ENCODE measurements at places on chromosomes 3 and 15.

DNA sequence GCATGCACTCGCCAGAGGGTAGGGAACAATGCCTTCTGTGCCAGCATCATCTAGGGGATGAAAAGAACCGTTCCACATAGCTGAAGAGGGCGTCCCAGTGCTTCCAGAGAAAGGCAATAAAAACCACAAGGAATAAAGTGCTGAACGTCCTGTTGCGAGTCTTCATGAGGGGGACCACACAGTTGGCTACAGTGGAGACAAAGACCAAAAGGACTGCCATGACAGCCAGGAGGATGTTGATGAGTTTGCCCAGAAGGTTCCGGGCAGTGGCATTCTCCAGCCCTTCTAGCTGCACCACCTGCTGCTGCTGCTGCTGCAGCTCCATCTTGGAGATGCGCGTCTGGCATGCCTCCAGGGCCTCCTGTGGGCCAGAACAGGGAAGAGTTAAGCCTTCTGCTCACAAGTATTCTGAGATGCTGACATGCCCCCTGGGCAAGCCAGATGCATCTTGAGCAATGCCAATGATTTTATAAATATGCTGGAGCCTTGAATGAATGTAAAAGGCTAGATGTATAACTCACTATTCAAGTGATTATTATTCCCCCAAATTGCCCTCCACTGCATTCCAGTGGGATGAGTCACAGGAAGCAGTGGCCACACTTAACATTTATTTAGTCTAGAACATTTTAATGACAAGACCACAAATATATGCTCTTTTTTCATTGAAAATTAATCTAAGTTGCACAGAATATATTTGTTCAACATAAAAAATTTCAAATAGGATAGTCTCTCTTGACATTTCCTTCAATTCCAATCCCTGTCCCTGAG, 45.1 kb upstream of the PLXND1 start:
- peak; percentile 80 for DNase-seq

- no peak for DNase-seq
These were observed 21.0 kb upstream of the CYP11A1 start for GRCh38 chr15:74388363-74388951.

DNA sequence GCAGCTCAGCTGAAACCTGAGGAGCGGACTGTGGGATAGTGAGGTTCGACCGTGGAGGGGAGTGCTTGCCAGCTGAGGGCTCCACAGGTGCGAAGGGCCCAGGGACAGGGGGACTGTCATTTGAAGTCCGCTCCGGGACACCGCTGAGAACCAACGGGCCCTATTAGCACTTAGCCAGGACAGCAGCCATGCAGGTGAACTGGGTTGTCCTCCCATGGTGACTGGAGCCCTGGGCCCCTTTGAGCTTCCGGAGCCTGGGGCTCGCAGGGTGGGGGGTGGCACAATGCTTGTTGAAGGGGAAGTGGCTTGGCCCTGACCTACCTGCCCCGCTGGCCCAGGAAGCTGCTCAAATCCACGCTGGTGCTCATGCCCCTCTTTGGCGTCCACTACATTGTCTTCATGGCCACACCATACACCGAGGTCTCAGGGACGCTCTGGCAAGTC, 24.7 kb downstream of the PTH1R start:
- no peak for DNase-seq

GRCh38 chr3:170651260-170651845, 65.5 kb upstream of the SLC7A14 start:
- no peak for DNase-seq

DNA sequence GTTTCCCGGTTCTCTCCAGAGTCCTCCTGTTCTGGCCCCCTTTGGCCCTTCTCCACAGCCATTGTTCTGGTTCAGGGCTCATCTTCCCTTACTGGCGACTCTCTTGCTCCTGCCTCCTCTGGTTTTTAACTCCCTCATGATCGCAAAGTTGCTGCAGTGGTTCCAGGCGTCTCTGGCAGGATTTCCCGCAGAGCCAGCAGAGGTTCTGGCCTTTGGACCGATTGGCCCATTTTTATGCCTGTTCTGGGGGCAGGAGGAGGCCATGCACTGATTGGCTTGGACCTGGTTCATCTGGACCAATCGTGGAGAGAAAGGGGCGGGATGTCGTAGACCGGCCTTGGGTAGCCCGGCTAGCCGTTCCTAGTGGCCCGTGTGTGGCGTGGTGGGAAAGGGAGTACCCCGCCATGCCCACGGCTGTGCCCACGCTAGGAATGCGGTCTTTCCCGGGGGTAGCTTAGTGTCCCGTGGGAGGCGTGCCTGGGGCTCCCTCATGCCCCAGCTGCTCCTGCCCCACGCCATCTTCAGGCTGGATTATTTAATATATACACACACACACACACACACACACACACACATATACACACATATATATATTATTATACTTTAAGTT, 113.4 kb downstream of the FBLN2 start:
- DNase-seq = no peak

DNA sequence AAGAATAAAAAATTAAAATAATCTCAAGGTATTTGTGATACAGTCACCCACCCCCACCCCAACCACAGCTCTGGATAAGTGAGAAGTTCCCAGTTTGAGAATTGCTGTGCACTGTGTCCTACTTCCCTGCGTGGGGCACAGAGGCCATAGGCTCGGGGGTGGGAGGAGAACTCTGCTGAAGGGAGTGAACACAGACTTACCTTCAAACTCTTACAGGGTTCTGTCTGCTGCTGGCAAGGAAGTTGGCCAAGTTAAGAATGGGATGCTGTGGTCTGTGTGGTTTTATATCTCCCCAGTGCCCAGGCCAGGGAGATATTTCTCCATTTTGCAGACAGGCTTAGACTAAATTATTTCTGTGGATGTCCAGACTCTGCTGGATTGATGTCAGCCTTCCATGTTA, 37.6 kb downstream of the SPTSSB start:
- no peak for DNase-seq

GRCh38 chr15:80055933-80056332, 3.5 kb upstream of the ZFAND6 start:
- no peak for DNase-seq

- no peak for DNase-seq
These were observed 22.8 kb upstream of the SLC15A2 start for GRCh38 chr3:121871430-121871829.

DNA sequence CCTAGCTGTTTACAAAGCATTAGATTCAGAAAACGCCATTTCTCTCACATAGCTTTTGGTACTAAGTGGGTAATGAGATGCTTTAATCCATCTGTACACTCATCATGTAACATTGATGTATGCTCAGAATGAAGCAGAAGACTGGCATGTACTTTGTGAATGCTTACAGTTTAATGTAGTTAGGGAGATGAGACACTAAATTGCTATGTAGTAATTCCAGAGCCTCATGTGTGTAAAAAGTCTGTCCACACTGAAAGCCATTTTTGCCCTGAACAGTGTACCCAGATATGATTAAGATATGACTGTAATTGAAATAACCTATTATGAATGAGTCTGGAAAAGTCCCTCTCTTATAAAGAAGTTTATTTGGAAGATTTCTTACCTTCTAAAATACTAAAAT, 66.5 kb downstream of the ARMC8 start:
- no peak for DNase-seq

DNA sequence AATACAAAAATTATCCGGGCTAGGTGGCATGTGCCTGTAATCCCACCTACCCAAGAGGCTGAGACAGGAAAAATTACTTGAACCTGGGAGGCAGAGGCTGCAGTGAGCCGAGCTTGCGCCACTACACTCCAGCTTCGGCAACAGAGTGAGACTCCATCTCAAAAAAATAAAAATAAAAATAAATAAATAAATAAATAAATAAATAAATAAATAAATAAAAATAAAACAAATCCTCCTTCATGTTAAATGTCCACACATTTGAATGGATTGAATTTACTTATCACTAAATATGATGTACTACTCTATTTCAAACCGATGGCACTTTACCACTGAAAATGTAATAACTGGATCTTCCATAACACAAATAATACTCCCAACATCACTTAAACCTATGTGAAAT, 36.3 kb downstream of the ZBTB20 start:
- DNase-seq = no peak

GRCh38 chr15:101120987-101121386, 130.9 kb downstream of the CHSY1 start:
- DNase-seq = no peak

DNA sequence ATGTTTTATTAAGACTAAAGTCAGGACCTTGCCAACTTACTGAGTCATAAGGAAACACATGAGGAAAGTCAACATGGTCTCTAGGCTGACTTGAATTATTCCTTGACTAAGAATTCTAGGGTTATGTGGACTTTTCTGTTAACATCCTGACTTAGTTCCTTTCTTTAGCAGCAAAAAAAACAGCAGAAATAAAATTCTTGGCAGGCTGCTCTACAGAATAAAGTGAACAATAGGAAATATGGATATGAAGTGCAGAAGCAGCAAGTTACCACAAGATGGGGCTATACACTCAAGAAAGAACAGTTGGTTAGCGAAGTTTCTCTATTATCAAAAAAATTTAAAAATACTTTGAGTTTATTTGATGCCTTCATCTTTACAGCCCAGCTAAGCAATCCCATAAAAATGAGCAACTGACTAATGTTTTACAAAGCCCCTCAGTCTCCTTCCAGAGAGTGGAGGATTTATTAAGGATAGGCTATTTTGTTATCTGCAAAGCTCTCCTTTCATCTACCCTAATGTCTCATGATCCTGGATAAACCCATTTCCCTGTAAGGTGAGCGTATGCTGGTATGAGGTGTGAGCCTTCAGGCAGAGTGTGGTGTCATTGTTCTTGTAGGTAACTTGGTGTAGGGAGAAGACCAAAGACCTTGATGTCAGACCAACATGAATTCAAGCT, 23.1 kb upstream of the MCCC1 start:
- peak; percentile 86 for DNase-seq

DNA sequence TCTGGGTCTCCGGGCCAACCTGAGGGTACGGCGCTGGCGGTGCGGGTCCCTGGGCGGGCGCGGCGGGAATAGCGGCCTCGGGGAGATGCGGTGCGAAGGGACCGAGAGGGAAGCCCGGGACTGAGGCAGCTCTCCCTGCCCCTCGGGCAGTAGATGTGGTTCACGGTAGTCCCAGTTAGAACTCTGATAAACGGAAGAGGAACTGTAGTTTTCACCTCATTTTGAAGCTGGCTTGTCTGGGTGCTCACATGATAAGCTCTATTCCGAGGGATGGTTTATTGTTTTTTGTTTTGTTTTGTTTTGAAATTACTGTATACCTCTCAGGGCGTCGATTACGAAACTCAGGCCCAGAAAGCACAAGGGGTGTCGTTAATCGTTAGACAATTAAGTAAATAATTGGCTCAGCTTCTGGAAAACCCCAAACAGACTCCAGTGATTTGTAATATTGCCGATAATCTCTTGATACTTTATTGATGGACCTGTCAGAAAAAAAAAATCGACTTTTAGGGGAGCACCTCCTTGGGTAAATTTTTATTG, 413 bp downstream of the NUSAP1 start:
- DNase-seq = no peak

- DNase-seq = peak; percentile 5
These were observed 1.0 kb downstream of the ZNF589 start for GRCh38 chr3:48241796-48242455.

DNA sequence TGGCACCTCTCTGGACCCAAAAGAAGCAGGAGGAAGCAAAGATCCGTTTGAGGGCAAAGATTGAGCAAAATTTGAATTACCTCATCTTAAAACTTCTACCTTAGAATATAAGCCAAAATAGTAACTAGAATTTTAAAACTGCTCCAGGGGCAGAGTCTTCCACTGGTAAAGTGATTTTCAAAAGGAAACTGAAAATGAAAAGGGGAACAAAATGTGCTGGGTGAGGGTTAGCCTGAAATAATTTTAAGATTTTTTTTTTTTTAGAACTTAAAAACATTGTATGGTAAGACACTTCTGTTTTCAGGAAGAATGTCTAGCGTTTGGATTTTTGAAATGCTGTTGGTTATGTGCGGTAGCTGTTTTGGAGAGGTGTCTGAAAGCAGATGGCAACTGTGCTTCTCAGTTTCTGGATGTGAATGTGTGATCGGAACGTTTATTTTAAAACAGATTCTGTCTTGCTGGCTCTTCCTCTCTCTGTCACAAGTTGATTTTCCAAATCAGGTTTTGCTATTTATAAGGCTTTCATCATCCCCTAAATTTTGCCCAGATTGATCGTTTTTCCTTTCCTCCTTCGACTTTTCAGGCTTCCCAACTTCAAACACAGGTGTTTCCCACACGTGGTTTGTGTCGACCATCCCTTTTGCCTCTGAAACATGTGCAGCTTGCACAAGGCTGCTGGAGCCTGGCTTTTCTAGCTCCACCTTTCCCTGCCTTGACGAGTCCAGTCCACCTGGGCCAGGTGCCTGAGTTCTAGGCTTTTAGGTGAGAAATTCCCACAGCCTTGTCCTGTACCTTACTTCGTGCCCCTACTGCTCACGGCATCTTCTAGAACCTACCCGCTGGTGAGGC, 3.3 kb downstream of the LRRK1 start:
- no peak for DNase-seq

GRCh38 chr3:22748453-22749045, 454.6 kb upstream of the UBE2E2 start:
- no peak for DNase-seq

DNA sequence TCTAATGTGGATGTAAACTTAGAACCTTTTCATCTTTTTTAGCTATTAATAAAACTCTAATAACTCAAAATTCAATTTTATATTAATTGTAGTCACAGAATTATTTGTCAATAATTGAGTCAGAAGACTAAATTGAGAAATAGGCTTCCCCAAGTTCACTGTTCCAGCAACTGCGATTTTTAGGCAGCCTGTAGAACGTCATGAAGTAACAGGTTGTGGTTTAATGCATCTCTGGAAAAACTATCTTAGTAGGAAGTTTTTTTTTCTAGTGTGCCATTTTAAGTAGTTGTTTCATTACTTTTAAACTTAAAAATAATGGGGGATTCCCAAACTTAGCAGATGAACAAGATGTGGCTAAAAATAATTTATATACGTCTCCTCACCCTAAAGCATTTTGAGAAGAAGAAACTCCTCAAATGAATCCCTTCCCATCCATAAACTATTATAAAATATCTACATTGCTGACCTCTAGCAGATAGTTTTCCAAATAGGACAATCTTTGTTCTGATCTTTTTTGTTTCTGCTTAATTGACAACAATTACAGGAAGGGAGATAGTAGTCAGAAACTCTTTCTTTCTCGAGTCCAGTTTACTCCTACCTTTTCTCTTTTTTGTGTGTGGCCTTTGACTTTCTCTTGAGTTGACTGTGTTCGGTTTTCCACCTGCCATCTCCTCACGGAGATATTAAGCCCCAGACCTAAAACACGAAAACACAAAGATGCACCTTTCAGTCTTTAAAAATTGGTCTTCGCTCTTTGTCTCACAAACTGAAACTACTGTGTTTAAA, 43.1 kb downstream of the LRCH3 start:
- no peak for DNase-seq

DNA sequence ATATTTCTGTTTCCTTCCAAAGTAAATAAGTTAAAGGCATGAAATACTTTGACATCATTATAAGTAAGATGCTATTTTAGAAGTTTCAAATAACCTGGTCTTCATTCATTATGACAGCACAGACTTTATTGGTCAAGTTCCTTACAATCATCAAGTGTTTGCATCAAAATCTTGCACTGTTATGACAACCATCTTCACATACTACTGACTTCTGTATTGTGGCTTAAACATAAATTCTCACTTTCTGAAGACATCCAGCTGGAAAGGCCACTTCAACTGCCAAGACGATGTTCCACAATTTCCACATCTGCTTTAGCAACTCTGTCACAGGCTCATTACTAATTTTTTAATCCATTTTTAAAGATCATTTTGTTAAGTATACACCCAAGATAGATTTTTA, 408.0 kb downstream of the MECOM start:
- DNase-seq = no peak

GRCh38 chr3:75144406-75144805, 519.7 kb upstream of the FRG2C start:
- no peak for DNase-seq

GRCh38 chr3:186509423-186509822, 34.8 kb downstream of the CRYGS start:
- DNase-seq = no peak

GRCh38 chr3:45182915-45183871, 37.0 kb upstream of the CDCP1 start:
- DNase-seq = peak; percentile 86
